T-helper 2 cell treated with Interferon-gamma antibody and Interleukin-4, amounts not matched to agents 5 μg/mL and 100 μg/mL, for 36 hours (primary cell): ENCODE measurements at places on chromosomes 12 and 14.

DNA sequence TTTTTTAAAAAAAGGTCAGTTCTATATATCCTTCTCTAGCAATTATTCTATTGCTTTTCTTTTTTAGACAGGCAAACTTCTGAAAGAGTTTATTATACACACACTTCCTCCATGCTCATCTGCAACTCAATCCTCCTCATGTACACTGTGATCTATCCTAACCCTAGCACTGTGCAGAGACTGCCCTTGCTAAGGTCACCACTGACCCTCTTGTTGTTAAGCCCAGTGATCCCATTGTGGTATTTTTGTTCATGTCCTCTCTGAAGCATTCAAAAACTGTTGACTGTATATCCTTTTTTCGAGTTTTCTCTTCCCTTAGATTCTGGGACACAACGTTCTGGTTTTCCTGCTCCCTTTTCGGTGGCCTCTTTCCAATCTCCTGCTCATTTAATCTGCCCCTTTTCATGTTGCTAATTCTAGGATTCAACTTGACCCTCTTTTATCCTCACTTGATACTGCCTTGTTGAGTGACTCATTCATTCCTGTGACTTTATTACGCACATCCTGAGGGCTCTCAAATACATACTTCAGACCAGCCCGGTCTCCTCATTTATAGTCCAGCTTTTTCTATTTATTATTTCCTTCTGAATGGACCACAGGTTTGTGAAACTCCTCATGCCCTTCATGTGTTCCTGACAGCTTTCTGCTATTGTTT is 53.9 kb upstream of the PTPRB start:
- peaks cover 4% of the 10 kb centered on the region for H3K27me3 ChIP-seq
- H3K27ac ChIP-seq: no peak overlapping the region
- H3K4me3 ChIP-seq: no peak overlapping the region
- no peak for DNase-seq
- H3K36me3 ChIP-seq: no peaks in the 10 kb centered on the region

- no peak for DNase-seq
- no peak overlapping the region for H3K4me3 ChIP-seq
- H3K27ac ChIP-seq: no peak overlapping the region
- peaks cover 51% of the 10 kb centered on the region for H3K27me3 ChIP-seq
- H3K4me1 ChIP-seq: peaks cover 2% of the 10 kb centered on the region
These were observed 817 bp downstream of the STXBP6 start for GRCh38 chr14:25049093-25049567.

DNA sequence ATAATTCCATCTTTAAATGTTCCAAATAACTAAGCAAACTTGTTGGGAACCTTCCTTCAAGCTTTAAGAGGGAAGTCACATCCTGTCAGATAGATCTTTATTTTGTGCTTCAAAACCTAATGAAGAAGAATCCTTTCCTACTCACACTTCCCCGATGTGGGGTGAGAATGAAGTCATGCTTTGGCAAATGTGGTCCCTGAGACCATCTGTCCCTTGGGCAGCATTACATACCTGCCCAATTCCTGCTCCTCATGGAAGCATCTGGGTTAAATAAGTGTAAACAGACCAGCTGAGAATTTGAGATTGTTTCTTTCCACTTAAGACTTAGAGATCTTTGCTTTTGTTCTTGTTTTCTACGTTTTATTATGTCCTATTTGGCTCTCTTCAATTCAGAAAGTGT is 606.0 kb upstream of the TMEM132C start:
- H3K4me1 ChIP-seq: no peaks in the 10 kb centered on the region
- H3K4me3 ChIP-seq: no peak overlapping the region
- no peak overlapping the region for H3K27ac ChIP-seq
- no peaks in the 10 kb centered on the region for H3K27me3 ChIP-seq
- no peaks in the 10 kb centered on the region for H3K36me3 ChIP-seq
- no peak for DNase-seq

GRCh38 chr12:63814146-63814772 is 30.2 kb upstream of the SRGAP1 start:
- peak overlapping the region; percentile 46 for H3K4me3 ChIP-seq
- H3K27ac ChIP-seq: peak overlapping the region; percentile 34
- no peak for DNase-seq
- H3K27me3 ChIP-seq: no peaks in the 10 kb centered on the region
- peaks cover 11% of the 10 kb centered on the region for H3K36me3 ChIP-seq

DNA sequence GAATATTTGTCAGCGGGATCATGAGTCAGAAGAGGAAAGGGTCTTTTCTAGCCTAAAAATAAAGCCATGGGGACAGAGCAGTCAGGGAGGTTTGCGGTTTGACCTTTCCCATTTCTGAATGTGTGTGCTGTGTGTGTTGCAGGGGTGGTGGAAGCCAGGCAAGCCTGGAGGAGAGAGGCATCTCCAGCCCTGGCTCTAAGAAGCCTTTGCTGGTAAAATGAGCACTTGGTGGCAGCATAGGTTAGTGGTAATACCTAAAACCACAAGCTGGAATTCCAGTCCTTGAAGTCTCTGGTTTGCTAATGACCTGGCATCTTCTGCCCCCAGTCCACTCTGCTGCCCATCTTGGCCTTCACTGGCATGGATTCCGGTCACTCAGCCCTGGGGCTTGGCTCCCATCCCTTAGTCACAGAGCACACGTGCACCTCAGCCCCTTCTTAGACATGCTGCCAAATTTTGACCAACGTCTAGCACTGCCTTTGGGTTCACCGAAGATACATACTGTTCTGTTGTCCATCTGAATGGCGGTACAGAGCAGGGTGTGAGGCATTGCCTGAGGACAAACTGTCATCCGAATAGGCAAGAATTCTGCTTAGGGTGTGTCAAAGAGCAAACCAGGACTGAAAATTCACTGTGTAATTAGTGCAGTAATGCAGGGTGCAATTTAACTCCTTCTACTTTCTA is 52.7 kb downstream of the KCNA5 start:
- peaks cover 4% of the 10 kb centered on the region for H3K27me3 ChIP-seq
- H3K36me3 ChIP-seq: no peaks in the 10 kb centered on the region
- H3K4me1 ChIP-seq: no peaks in the 10 kb centered on the region
- DNase-seq: no peak
- H3K4me3 ChIP-seq: no peak overlapping the region

DNA sequence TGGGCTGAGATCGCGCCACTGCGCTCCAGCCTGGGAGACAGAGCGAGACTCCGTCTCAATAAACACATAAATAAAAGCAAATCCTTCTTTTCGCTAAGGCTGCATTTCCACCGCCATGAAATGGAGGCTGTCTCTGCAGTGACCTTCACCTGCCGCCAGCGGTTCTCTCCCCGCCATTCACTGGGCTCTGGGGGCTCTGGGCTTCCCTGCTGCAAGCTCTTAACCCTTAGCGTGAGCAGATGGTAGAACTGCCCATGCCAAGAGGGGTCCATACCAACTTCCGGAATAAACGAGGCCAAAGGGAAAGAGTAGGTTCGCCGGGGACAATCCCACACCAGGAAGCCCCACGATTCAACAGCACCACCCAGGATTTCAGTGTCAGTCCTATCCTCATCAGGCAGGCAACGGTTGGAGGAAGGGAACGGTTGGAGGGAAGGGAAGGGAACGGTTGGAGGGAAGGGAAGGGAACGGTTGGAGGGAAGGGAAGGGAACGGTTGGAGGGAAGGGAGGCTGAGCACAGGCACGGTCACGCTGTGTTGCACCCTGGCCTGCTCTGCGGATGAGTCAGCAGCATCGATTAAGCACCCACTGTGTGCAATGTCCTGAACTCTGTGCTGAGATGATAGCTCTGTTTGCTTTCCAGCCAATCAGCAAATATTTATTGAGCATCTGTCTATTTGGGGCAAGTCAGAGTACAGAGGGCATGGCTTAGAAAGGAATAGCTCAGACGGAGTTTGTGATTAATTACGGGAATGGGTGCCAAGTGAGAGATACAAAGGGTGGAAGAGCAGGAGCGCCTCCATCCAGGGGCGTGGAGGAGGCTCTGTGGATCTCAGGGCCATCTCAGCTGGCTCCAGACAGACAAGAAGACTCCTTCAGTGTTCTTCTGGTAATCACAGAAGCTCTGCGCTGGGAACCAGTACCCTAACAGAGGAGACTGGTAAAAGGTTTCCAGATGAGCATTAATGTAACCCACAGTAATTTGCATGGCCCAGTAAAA is 77.9 kb downstream of the NINJ2 start:
- H3K27me3 ChIP-seq: no peaks in the 10 kb centered on the region
- no peak for DNase-seq
- peaks cover 3% of the 10 kb centered on the region for H3K4me1 ChIP-seq
- H3K4me3 ChIP-seq: no peak overlapping the region

DNA sequence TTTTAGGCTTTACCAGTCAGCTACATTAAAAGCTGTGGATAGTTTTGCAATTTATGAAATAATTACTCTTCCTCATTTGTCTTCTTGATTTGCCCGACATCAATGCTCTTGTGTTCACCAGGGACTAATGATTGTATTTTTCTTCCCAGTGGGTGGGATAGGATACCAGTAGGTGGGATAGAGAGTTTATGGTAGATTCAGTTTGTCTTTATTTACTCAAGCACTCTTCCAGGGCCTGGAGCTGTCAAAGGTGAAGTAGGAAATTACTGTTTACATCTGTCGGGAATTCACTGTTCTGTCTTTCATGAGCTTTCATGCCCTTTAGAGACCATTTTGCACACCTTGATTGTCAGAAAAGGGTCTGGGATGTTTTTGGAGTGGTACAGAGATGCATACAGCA is 36.6 kb downstream of the ETV6 start:
- no peaks in the 10 kb centered on the region for H3K27me3 ChIP-seq
- H3K4me3 ChIP-seq: no peak overlapping the region
- H3K27ac ChIP-seq: no peak overlapping the region
- H3K4me1 ChIP-seq: peaks cover 4% of the 10 kb centered on the region

- peaks cover 21% of the 10 kb centered on the region for H3K36me3 ChIP-seq
- H3K4me3 ChIP-seq: no peak overlapping the region
- DNase-seq: no peak
- H3K27me3 ChIP-seq: no peaks in the 10 kb centered on the region
- H3K4me1 ChIP-seq: peaks cover 47% of the 10 kb centered on the region
These were observed 30.3 kb downstream of the PPP2R5E start for GRCh38 chr14:63512861-63513260.

- H3K4me1 ChIP-seq: peaks cover 36% of the 10 kb centered on the region
- no peak overlapping the region for H3K27ac ChIP-seq
- no peaks in the 10 kb centered on the region for H3K27me3 ChIP-seq
These were observed 2.0 kb upstream of the CCDC197 start for GRCh38 chr14:93994919-93995682.

DNA sequence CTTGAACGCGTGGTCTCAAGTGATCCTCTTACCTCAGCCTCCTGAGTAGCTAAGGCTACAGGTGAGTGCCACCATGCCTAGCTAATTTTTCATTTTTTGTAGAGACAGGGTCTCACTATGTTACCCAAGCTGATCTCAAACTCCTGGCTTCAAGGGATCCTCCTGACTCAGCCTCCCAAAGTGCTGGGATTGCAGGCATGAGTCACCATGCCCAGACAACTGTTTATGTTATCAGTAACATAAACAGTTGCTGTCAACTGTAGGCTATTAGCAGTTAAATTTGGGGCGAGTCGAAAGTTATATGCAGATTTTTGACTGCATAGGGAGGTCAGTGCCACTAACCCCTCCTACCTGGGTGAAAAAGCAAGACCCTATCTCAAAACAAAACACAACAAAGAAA is 26.2 kb upstream of the LRRK2 start:
- no peak for DNase-seq
- H3K4me1 ChIP-seq: peaks cover 3% of the 10 kb centered on the region
- no peak overlapping the region for H3K4me3 ChIP-seq
- H3K27me3 ChIP-seq: peaks cover 23% of the 10 kb centered on the region

DNA sequence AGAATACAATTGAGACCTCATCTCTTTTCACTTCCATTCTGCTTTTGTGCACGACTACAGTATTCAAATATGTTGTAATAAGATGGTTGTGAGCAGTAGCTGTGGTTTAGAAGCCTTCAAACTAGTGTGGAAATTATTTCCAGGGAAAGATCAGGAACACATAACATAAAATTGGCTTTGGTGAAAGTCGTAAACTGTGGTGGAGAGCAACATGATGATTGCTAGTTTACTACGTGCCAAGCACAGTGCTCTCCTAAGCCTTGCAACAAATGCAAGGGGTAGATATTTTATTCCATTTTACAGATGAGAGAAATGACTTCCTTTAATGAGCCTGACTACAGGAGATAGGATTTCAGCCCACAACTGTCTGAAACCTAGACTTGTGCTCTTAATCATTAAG is 172.4 kb upstream of the LMNTD1 start:
- H3K4me1 ChIP-seq: no peaks in the 10 kb centered on the region
- H3K27me3 ChIP-seq: peaks cover 2% of the 10 kb centered on the region
- H3K27ac ChIP-seq: no peak overlapping the region
- H3K4me3 ChIP-seq: no peak overlapping the region
- H3K36me3 ChIP-seq: no peaks in the 10 kb centered on the region

DNA sequence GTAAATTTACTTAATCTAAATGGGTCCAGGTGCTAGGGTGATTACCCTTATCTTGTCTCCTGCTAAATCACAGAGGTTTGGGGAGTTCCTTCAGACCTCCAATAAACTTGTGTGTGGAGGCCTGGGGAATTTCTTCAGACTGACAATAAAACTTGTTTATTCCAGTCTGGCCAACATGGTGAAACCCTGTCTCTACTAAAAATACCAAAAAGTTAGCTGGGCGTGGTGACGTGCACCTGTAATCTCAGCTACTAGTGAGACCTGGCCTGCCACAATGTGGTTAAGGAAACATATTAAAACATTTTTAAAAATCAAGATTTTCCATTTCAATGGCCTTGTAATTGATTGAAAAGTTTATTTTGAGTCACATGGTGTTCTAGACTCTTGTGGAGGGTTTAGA is 126.9 kb upstream of the FGD4 start:
- H3K36me3 ChIP-seq: no peaks in the 10 kb centered on the region
- H3K27me3 ChIP-seq: no peaks in the 10 kb centered on the region
- peaks cover 15% of the 10 kb centered on the region for H3K4me1 ChIP-seq
- no peak overlapping the region for H3K27ac ChIP-seq
- DNase-seq: no peak

- DNase-seq: no peak
- H3K27ac ChIP-seq: no peak overlapping the region
- no peak overlapping the region for H3K4me3 ChIP-seq
- peaks cover 2% of the 10 kb centered on the region for H3K27me3 ChIP-seq
- no peaks in the 10 kb centered on the region for H3K4me1 ChIP-seq
These were observed 132.8 kb downstream of the SLC38A4 start for GRCh38 chr12:46693034-46693433.

DNA sequence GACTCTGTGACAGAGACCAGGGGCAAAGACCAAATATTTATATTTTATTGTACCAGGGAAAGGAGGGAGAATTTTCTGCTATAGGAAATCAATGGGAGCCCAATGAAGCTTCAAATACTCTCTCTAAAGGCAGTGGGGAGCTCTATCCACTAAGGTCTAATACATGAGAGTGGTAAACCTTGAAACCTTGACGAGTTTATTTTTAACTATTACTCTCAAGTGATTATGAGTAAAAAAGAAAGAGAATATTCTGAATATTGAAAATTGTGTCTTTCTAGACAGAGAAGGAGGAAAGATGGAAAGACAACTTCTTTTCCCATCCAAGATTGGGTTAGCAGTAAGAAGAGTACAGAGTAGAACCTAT is 1722.1 kb upstream of the SEL1L start:
- H3K27me3 ChIP-seq: no peaks in the 10 kb centered on the region
- H3K36me3 ChIP-seq: no peaks in the 10 kb centered on the region
- H3K4me1 ChIP-seq: no peaks in the 10 kb centered on the region
- no peak overlapping the region for H3K4me3 ChIP-seq
